ENCODE measurements at places on chromosomes 11 and 22.

DNA sequence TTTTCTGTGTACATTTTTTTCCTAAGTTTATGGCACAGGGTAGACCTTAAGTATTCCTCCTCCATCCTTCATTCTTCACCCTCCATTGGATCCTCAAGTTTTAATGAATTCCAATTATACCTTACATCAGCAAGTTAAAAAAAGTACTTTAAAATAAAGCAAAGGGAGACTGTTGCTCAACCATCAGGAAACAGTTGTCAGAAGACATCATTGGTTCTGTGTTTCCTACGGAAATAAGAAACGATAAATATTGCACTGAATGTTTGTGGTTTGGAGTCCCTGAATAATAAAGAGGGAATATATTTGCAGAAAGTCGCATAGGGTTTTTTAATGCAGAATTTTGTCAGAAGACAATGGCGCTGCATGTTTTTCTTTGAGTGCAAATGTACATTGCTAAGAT is 28.1 kb upstream of the LDHA start:
- no peak for DNase-seq

DNA sequence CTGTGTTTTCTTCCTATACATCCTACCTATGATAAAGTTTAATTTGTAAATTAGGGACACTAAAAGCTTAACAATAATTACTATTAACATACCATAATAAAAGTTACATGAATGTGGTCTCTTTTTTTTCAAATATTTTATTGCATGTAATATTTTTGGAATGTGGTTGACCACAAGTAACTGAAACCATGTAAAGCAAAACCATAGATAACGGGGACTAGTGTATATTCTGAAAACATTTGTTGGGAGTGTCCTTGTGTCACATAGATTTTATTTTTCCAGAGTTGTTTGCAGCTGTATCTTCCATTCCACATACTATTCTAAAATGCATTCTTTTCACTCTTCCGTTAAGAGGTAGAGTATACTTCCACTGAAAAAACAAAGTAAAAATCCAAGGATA is 200.4 kb downstream of the KIF18A start:
- no peak for DNase-seq

- peak; percentile 72 for DNase-seq
Observed at GRCh38 chr11:16511116-16512114, 155.1 kb upstream of the SOX6 start.

DNA sequence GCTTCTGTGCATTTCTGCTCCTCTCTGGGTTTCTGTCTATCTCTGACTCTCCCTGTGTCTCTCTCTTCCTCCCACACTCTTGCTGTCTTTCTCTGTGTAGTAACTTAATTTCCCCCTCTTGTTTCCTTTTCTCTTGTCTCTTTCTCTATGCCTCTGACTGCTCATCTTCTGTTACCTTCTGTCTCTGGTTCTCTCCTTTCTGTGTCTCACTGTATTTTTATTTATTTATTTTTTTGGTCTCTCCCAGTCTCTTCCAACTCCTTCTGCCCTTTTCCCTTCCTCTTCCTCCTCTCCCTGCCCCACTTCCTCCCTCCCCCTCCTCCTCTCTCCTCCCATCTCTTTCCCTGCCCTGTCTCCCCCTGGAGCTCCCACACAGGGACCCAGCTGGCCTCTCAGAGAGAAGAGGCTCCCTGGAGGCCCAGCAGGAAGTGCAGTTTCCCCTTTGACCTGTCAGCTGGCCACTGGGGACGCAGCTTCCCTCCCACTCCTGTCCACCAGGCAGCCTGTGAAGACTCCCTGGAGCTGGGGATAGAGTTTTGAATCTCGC is 38.3 kb upstream of the MYH9 start:
- peak; percentile 85 for DNase-seq

- DNase-seq = no peak
Observed at GRCh38 chr11:63719987-63720386, 38.7 kb downstream of the RTN3 start.

DNA sequence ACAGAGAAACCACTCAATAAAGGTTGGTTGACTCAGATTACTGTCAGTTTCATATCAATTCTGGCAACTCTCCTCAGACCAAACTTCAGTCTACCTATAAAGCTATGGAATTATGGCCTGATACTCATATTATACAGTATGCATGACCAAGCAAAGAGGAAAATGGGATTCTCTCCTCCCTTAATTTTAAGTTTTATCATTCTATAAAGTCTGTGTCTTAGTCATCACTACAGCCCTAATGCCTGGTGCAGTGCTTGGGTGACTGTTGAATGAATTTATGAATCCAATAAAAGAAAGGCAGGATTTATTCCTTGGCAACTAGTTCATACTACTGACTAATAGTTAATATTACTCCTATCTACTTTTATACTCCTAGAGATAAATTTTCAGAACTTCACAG is 37.6 kb upstream of the GRAMD1B start:
- DNase-seq = no peak

- DNase-seq = no peak
Observed at GRCh38 chr11:4459500-4459899, 10.4 kb downstream of the OR52K2 start.

GRCh38 chr22:41898645-41899044 is 16.2 kb downstream of the SHISA8 start:
- DNase-seq = no peak

- DNase-seq = no peak
Observed at GRCh38 chr22:50143096-50143495, 27.4 kb upstream of the PANX2 start.

DNA sequence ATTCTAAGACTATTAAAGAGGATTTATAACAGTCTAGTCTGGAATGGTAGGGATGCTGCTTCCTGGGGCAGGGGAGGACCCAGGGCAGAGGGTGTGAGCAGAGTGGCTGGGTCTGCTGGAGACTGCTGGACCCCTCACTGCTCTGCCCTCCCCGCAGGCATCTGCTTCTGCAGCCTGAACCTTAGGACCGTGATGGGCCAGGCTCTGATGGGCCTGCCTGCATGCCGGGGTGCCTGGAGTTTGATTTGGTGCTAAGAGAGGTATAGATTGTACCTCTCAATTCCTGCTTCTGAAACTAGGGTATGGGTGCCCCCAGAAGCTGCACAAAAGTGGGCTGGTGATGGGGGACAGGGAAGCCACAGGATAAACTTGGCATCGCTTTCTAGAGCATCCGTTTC is 54.9 kb downstream of the CD82 start:
- no peak for DNase-seq

- DNase-seq = peak; percentile 79
Observed at GRCh38 chr22:41822317-41823057, 10.4 kb upstream of the SREBF2 start.

GRCh38 chr11:8988329-8989234 is 15.2 kb downstream of the NRIP3 start:
- DNase-seq = no peak

DNA sequence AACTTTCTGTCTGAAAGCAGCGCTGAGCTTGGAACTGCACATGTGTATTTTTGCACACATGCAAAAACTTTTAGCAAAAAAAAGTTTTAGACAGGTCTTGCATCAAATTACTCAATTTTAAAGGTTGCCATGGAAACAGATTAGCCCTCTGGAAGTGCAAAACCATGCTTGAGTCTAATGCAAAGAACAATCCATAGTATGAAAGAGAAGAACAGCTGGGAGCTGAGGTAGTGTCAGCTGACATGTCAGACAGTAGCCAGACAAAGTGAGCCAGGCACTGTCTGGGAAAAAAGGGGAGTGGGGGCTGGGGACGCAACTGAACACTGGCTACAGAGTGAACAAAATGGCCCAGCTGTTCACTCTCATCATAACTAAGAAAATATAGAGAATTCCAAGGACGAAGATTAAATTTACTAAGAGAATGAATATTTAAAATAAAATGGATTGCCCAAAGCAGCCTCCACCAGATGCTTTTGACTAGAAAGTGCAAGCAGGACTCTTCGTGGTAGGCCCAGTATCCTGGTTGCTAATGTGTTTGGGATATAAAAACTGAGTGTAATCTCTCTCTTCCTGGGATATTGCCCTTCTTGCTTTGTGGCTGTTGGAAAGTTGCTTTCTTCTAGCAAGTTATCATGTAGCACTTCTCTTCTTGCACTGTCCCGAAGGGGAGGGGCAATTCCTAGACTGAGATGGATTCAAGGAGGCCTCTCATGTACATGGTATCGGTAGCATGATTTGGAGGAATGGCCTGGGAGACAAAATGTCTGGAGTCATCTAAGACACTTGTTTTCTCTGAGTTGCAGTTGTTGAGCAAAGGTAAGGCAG is 434.1 kb upstream of the FAT3 start:
- DNase-seq = peak; percentile 54

DNA sequence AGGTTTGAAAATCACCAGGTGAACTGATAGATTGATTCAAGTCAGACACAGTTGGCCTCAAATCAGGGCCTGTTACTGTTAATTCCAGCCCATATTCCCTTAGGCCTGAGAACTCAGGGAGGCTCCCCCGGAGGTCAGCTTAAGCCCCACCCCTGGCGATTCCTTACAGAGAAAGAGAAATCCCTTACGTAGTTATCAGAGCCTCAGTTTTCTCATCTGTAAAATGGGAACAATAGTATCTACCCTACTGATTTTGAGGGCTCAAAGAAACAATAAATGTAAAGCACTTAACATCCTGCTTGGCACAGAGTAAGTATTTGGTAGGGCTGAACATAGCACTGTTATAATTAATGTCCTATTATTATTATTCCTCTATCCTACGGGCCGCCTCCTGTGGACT is 94.1 kb downstream of the NAT10 start:
- DNase-seq = no peak

DNA sequence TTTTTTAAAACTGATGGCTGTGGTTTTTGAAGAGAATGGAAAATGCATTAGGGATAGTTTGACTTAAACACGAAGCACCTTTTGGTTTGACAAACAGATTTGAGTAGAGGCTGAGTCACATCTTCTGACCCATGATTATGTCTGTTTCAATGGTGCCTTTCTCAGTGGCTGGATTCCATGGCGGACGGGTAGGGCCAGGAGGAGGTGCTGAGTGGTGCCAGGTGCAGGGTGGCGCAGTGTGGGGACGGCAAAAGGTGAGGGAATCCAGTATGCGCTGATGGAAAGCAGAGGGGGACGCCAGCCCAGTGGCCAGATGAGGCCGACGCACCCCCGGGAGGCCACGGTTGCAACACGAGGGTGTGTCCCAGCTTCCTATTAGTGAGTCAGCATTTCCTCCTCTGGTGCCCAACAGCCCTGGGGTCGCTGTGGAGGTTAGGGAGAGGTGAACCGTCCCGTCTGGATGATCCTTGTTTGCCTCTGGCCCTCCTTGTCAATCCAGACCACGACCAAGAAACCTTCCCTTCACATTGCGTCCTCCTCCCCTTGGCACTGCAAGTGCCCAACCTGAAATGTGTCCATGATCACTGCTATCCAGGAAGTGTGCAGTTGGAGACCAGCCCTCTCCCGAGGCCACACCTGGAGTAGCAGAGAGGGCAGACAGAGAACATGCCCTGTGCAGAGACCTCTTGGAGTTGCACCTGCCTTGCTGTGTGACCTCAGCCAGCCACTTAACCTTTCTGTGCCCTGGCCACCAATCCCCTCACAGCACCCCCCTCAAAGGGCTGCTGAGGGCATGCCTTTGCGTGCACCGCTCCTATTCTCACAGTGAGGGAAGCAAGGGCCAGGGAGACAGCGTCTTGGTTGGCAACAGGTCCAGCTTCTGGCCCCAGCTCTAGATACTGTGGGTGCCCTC is 32.5 kb upstream of the ATXN10 start:
- no peak for DNase-seq

- DNase-seq = no peak
Observed at GRCh38 chr11:12007230-12007593, 1.2 kb downstream of the DKK3 start.

DNA sequence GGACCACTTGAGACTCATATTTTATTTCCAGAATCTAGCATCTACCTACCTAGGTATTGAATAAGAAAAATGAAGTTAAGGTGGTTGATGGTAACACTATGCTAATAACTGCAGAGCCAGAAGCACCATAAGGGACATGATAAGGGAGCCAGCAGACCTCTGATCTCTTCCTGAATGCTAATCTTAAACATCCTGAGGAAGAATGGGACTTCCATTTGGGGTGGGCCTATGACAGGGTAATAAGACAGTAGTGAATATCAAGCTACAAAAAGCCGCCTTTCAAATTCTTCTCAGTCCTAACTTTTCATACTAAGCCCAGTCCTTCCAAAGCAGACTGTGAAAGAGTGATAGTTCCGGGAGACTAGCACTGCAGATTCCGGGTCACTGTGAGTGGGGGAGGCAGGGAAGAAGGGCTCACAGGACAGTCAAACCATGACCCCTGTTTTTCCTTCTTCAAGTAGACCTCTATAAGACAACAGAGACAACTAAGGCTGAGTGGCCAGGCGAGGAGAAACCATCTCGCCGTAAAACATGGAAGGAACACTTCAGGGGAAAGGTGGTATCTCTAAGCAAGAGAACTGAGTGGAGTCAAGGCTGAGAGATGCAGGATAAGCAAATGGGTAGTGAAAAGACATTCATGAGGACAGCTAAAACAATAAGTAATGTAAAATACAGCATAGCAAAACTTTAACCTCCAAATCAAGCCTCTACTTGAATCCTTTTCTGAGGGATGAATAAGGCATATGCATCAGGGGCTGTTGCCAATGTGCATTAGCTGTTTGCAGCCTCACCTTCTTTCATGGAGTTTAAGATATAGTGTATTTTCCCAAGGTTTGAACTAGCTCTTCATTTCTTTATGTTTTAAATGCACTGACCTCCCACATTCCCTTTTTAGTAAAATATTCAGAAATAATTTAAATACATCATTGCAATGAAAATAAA is 2.1 kb downstream of the HBB start:
- DNase-seq = no peak

GRCh38 chr11:66629356-66629755 is 9.1 kb upstream of the RBM4 start:
- no peak for DNase-seq

DNA sequence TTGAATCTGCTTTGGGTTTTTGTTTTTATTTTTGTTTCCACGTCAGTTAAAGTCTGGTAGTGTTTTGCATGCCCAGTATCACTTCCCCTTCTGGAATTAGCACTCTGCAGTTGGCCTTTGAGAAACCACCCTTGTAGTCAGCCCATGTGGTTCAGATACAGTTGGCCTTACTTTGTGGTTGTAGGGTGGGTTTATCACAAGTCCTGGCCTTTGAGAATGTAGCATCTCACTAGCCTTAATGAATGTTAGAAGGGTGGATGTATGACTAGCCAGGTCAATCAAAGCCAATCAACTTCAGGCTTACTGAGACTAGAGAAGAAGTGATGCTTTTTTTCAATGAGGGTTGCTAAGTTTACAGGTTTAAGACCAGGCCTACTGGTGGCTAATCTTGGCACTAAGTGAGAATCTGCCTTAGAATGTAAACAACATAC is 19.8 kb downstream of the ARL14EP start:
- DNase-seq = no peak

DNA sequence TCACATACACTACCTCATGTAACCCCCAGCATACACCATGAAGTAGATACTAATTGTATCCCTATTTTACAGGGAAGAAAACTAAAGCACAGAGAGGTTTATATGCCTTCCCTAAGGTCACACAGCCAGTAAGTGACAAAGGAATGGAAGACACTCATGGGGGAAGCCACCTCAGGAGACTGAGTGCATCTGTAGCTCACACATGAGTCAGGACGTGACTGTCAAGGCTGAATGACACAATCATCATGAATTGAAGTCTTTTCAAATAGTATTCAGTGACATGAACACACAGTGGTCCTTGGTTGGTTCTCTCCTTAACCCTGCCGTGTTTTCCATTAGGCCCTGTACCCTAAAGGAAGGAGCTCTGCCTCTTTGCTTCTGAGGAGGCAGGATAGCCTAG is 463.0 kb downstream of the NTM start:
- no peak for DNase-seq
